ENCODE measurements at places on chromosomes 16 and 17. TPM values are rescaled to one million over a fixed set of nuclear protein-coding genes. Genes with fewer than 3 reads are reported as not detected.

DNA sequence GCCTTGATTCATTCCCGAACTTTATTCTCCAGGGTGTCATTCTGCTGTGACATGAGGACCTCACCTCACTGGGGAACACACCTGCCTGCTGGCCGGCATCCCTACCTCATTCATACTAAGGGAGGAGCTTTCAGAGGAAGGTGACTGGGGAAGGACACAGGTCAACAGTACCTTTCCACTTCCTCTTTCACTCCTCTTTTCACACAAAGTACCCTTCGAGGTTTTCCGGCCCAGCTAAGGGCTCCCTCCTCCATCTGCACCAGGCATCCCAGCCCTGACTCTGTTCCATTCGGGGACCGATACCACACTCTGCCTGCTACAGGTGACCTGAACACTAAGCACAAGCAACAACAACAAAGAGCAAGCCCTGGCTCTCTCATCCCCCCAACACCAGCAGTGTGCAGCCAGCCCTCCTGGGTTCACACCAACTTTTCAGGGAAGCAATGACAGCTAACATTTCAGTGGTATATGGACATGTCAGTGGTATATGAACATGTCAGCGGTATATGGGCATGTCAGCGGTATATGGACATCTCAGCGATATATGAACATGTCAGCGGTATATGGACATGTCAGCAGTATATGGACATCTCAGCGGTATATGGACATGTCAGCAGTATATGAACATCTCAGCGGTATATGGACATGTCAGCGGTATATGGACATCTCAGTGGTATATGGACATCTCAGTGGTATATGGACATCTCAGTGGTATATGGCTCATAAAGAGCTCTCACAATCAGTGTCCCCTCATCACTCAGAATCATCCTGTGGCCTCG is 16.0 kb downstream of the TRIM25 start:
- peaks cover 89% of the 10 kb centered on the region for H3K36me3 ChIP-seq
- no peak overlapping the region for H3K27ac ChIP-seq
- no peaks in the 10 kb centered on the region for H3K27me3 ChIP-seq
- no peak overlapping the region for H3K4me3 ChIP-seq

DNA sequence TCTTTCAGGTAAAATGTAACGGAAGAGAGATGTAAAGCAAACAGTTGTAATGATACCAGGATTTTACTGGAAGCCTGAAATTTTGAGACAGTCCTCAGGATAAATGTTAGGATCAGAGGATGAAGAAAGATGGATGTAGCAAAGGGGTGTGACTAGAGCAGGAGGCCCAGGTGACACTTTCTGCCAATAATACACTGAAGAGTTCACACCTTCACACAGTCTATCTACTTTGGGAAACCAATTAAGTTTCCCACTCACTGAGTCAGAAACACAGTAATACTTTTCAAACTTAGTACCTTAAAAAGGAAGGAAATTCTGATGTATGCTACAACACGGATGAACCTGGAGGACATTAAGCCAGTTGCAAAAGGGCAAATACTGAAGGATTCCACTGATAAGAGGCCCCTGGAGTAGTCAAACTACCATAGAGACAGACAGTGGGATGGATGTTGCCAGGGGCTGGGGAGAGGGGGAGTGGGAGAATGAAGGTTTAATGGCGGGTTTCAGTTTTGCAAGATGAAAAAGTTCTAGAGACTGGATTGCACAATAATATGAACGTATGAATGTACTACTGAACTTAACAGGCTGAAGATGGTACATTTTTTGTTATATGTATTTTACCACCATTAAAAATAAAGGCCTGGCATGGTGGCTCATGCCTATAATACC is 62.3 kb downstream of the CYTH1 start:
- no peak for DNase-seq
- peaks cover 52% of the 10 kb centered on the region for H3K4me1 ChIP-seq
- no peak overlapping the region for H3K27ac ChIP-seq
- H3K4me3 ChIP-seq, result no peak overlapping the region

DNA sequence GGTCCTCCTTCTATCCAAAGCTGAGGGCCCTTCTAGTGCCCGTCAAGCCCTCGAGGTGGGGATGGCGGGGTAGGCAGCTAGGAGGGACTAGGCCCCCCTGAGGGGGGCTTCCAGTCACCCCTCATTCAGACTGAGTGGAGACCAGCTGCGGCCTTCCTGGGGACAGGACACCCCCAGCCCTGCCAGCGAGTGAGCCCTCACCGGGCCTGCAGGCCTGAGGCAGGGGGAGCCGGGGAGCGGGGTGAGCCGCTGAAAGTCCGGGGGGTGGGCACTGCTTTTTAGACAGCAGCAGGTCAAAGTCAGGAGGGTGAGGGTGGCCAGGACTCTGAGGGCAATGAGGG is 8.7 kb upstream of the KREMEN2 start:
- peaks cover 55% of the 10 kb centered on the region for H3K27me3 ChIP-seq
- H3K27ac ChIP-seq, result no peak overlapping the region
- H3K36me3 ChIP-seq, result no peaks in the 10 kb centered on the region
- no peaks in the 10 kb centered on the region for H3K4me1 ChIP-seq
- H3K4me3 ChIP-seq, result no peak overlapping the region
- DNase-seq, result no peak

Gene DLX3
- not detected for total RNA-seq

DNA sequence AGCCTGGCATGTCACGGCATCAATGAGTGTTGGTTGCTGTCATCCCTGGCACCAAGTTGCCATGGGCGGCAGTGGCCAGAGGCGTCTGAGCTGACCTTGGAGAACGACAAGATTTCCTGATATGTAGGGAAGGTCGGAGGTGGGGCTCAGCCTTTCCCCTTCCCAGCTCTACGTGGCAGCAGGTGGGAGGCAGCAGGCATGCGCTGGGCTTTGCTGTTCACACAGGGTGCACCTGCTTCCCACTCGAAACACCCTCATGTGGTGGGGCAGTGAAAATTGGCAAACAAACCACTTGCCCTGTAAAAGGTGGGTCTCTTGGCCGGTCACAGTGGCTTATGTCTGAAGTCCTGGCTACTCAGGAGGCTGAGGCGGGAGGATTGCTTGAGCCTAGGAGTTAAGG is 12.3 kb upstream of the TFAP4 start:
- H3K4me1 ChIP-seq, result peaks cover 30% of the 10 kb centered on the region
- DNase-seq, result no peak
- H3K27ac ChIP-seq, result no peak overlapping the region
- H3K27me3 ChIP-seq, result no peaks in the 10 kb centered on the region

DNA sequence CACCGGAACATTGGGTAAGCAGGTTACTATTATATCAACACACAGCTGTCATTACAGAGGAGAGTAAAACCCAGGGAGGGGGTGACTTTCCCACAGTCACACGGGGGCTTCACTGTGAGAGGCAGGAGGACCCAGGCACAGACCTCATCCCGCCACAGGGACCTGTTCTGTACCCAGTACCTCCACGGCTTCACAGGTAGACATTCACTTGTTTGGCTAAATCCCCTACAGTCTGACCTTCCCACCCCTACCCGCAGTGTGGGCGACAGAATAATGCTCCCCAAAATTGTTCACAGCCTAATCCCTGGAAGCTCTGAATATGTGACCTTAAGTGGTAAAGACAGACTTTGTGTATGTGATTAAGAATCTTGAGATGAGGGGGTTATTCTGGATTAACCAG is 16.5 kb downstream of the LITAF start:
- no peaks in the 10 kb centered on the region for H3K27me3 ChIP-seq
- no peaks in the 10 kb centered on the region for H3K4me1 ChIP-seq

DNA sequence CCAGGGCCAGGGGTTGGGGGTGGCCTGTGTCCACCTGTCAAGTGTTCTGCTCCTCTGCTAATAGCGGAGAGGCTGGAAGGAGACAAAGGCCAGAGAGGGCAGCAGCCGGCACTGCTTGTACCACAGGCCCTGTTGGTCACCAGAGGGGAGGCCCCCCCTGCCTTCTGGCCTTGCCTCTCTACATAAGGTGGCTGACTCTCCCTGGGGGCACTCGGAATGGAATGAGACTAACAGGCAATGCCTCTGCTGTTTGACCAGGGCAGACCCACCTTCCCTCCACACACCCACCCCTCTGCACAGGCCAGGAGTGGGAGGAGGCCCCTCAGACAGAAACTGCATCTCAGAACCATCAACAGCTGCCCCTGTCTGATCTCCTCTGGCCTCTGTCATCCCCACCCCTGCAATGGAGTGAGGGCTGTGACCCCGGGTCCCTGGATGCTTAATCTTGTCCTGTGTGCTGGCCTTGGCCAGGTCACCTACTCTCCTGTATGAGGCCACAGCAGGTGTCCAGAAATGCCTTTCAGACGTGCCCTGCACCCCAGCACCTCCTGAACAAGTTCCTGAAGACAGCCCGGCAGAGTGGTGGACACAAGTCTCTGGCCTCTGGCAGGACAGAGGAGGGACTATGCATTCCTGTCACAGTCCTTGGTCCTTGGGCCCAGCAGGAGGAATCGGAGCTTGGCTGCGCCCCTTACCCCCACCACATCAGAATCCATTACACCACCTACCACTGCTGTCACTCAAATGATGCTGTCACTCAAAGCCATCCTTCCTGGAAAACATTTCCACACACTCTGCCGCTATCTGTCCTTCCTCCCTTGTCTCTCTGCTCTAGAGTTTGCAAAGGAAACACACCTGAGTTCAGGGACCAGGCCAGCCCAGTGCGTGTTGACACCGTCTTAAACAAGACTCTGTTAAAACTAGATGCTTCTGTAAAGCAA is 107.5 kb upstream of the ZNF750 start:
- no peak for DNase-seq
- no peaks in the 10 kb centered on the region for H3K27me3 ChIP-seq
- peaks cover 77% of the 10 kb centered on the region for H3K36me3 ChIP-seq
- H3K4me1 ChIP-seq, result no peaks in the 10 kb centered on the region
- H3K27ac ChIP-seq, result no peak overlapping the region

GRCh38 chr17:64498308-64499203 is 1.7 kb upstream of the POLG2 start:
- DNase-seq, result peak; percentile 35
- no peak overlapping the region for H3K27ac ChIP-seq
- H3K4me1 ChIP-seq, result peaks cover 38% of the 10 kb centered on the region
- no peak overlapping the region for H3K4me3 ChIP-seq
- no peaks in the 10 kb centered on the region for H3K27me3 ChIP-seq

- no peak overlapping the region for H3K27ac ChIP-seq
- no peaks in the 10 kb centered on the region for H3K27me3 ChIP-seq
- H3K4me3 ChIP-seq, result 0 out of 2 replicates have a peak overlapping the region, but pooled peaks have one; percentile 2
- no peaks in the 10 kb centered on the region for H3K36me3 ChIP-seq
Measured at GRCh38 chr17:70344386-70345060, 175.2 kb downstream of the KCNJ2 start.

GRCh38 chr17:61009663-61010062 is 332.0 kb downstream of the BCAS3 start:
- H3K27ac ChIP-seq, result no peak overlapping the region
- no peak for DNase-seq
- no peak overlapping the region for H3K4me3 ChIP-seq
- no peaks in the 10 kb centered on the region for H3K4me1 ChIP-seq

Gene KCNH4
- not detected for total RNA-seq

Gene PLK1
- total RNA-seq, result 72.9 TPM

- no peak for DNase-seq
- H3K27ac ChIP-seq, result no peak overlapping the region
- H3K27me3 ChIP-seq, result peaks cover 14% of the 10 kb centered on the region
- no peaks in the 10 kb centered on the region for H3K36me3 ChIP-seq
- H3K4me1 ChIP-seq, result peaks cover 36% of the 10 kb centered on the region
- H3K4me3 ChIP-seq, result no peak overlapping the region
Measured at GRCh38 chr17:35791681-35792350, 3.6 kb downstream of the MMP28 start.

- no peak for DNase-seq
- no peaks in the 10 kb centered on the region for H3K27me3 ChIP-seq
- no peak overlapping the region for H3K4me3 ChIP-seq
- H3K4me1 ChIP-seq, result no peaks in the 10 kb centered on the region
- no peak overlapping the region for H3K27ac ChIP-seq
Measured at GRCh38 chr16:50584033-50584722, 36.0 kb downstream of the NKD1 start.

DNA sequence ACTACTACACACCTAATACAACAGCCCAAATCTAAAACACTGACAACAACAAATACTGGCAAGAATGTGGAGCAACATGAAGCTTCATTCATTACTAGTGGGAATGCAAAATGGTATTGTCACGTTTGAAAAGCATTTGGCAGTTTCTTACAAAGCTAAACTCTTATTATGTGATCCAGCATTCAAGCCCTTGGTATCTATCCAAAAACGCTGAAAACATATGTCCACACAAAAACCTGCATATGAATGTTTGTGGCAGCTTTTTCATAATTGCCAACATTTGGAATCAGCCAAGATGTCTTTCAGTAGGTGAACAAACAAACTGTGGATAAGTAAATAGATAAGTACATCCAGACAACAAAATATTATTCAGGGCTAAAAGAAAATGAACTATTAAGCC is 501.1 kb upstream of the KIF2B start:
- H3K4me1 ChIP-seq, result no peaks in the 10 kb centered on the region
- DNase-seq, result no peak

DNA sequence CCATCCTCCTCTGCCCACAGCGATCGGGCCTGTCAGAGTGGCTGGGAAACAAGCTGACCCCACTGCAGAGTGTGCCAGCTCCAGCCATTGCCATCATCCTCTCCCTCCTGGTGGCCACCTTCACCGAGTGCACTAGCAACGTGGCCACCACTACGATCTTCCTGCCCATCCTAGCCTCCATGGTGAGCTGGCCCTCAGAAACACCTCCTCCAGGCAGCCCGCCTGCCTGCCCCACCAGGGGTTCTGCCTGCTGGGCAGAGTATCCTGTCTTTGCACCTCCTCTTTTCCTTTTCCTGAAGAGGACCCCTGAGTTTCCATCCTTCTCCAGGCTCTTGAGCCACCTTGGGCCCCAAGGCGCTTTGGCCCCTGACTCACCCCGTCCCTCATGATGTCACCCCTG is 10.5 kb upstream of the FOXN1 start:
- no peaks in the 10 kb centered on the region for H3K4me1 ChIP-seq
- no peaks in the 10 kb centered on the region for H3K27me3 ChIP-seq
- H3K36me3 ChIP-seq, result no peaks in the 10 kb centered on the region
- H3K27ac ChIP-seq, result no peak overlapping the region
- DNase-seq, result no peak

Gene KRTAP4-5
- not detected for total RNA-seq

Gene GOT2
- total RNA-seq, result 38.0 TPM

Gene SDR42E1
- total RNA-seq, result not detected

- no peak for DNase-seq
- no peak overlapping the region for H3K4me3 ChIP-seq
- H3K36me3 ChIP-seq, result no peaks in the 10 kb centered on the region
- H3K4me1 ChIP-seq, result peaks cover 14% of the 10 kb centered on the region
- peaks cover 11% of the 10 kb centered on the region for H3K27me3 ChIP-seq
Measured at GRCh38 chr17:58539698-58540097, 25.3 kb upstream of the MTMR4 start.

All from SJSA1 (cell line).